ENCODE measurements at places on chromosomes 13 and 19.

GRCh38 chr19:33767898-33768413 lies 28.7 kb upstream of the KCTD15 start:
- H3K4me1 ChIP-seq, result no peaks in the 10 kb centered on the region
- no peak overlapping the region for H3K4me3 ChIP-seq
- peaks cover 45% of the 10 kb centered on the region for H3K27me3 ChIP-seq
- H3K36me3 ChIP-seq, result peaks cover 2% of the 10 kb centered on the region
- DNase-seq, result no peak

DNA sequence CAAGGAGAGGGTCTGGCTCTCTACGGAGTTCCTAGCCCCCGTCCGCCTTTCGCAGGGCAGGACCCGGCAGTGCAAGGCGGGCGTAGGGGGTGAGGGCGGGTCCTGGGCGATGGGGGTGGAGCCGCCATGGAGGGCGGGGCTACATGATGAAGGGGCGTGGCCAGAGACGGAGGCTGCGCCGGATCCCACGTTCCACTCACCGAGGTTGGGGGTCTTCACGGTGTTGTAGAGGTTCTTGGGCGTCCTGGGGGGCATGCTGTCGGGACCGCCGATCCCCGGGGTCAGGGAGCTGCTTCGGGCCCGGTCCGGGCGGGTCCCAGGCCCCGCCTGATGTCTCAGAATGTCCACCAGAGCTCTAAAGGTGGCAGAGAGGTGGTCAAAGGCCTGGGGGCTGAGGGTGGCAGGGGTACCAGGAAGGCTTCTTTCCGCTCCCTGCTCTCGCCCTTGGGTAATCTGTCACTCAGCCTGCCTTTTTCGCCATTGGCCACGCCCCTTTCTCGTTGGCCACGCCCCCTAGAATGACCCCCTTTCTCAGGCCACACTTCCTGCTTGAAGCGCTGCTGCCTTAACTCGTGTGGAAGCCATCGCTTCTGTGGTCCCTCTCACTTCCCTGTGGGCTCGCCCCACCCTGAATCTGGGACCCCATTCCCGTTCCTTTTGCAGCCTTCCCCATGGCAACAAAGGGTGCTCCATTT lies 2.5 kb downstream of the SHISA7 start:
- peak overlapping the region; percentile 76 for H3K4me3 ChIP-seq
- peaks cover 62% of the 10 kb centered on the region for H3K27me3 ChIP-seq
- peaks cover 7% of the 10 kb centered on the region for H3K36me3 ChIP-seq
- H3K4me1 ChIP-seq, result peaks cover 19% of the 10 kb centered on the region

DNA sequence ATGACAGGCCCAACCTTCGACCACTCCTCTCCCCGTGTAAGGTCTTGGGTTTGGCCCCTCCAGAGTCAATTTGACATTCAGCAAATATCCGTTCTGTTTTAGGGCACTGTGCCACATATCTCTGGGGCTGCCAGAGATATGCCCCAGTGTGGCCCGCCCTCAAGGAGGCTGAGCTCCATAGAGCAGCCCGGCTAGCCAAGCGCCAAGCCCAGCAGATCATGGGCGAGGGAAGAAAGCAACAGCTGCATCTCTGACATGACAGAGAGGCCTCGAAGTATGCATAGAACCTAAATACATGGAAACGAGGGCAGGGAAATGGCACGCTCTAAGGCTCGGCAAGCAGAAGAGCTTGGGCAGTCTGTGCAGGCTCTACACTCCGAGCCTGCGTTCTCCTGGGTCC lies 124.5 kb downstream of the USP12 start:
- H3K36me3 ChIP-seq, result peaks cover 2% of the 10 kb centered on the region
- no peak overlapping the region for H3K27ac ChIP-seq
- H3K27me3 ChIP-seq, result peaks cover 12% of the 10 kb centered on the region

DNA sequence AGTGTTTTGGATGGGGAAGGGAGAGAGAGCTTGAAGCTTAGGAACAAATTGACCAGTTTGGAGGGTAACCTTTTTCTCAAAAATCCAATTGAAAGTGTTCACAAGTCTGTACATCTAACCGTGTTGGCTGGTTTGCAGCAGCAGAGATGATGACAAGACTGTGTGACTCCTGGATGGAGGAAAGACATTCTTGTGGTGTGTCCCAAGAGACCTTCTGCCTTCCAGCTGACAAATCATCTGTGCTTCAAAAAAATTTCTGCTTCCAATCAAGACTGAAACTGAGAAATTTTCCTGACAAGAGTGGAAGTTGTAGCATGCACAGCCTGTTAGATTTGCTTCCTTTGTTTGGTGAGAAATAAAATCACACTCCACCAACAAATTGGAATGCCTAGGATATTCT lies 56.2 kb downstream of the LACC1 start:
- H3K36me3 ChIP-seq, result no peaks in the 10 kb centered on the region
- DNase-seq, result no peak
- no peak overlapping the region for H3K4me3 ChIP-seq

DNA sequence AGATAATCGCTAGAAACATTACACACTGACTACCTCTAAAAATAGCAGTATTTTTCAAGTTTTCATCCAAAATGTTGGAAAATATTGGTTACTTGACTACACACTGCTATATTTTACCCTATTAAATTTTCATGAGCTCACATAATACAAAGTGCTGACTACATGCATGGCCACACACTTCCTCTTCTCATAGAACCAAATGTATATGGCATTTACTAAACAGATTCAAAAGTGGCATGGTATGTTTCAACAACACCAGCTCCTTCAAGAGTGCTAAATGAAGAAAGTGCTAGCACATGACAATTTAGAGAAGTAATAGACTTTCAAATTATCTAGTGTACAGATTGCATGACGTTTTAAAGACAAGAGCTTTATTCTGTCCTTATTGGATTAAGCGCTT lies 780.4 kb upstream of the SLITRK6 start:
- no peak for DNase-seq
- H3K27ac ChIP-seq, result no peak overlapping the region
- H3K36me3 ChIP-seq, result no peaks in the 10 kb centered on the region

GRCh38 chr13:69769608-69770007 lies 338.0 kb upstream of the ATXN8OS start:
- no peaks in the 10 kb centered on the region for H3K36me3 ChIP-seq
- H3K4me1 ChIP-seq, result no peaks in the 10 kb centered on the region
- H3K27ac ChIP-seq, result no peak overlapping the region
- DNase-seq, result no peak
- H3K4me3 ChIP-seq, result no peak overlapping the region

DNA sequence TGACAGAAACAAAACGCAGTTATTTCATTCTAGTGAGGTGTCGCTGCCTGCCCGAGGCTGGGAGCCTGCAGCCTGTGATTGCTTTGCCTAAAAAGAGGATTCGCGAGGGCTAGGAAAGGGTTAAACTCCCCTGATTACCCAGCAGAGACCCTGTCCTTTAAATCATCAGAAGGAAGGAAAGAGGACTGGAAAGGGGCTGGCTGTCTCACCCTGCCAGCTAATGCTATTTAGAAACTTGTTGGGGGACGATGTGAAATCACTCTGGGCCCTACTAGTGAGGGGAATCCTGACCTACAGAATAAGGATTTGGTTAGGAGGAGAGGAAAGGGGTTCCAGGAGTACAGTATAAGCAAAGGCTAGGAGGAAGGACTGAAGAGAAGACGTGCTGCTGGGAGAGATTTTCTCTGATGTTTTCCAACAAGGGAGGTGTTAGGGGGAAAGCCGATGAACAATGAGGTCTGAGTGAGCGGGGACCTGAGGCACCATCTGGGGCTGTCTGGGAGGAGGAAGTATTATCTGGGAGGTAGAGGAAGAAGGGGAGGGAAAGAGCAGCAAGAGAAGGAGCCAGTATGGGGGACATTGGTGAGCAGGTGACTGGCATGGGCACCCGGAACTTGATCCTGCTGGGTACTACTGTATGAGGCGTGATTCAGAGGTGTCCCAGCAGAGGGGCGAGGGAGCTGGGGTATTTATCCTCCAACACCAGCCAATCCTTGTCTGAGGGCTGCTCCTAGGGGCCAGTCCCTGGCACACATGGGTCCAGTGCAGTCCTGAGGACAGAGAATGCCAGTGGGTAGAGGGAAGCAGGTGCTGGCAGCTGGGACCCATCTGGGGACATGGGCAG lies 55.7 kb upstream of the PTPRS start:
- no peak overlapping the region for H3K4me3 ChIP-seq
- peaks cover 5% of the 10 kb centered on the region for H3K36me3 ChIP-seq
- no peak for DNase-seq
- H3K27ac ChIP-seq, result no peak overlapping the region

DNA sequence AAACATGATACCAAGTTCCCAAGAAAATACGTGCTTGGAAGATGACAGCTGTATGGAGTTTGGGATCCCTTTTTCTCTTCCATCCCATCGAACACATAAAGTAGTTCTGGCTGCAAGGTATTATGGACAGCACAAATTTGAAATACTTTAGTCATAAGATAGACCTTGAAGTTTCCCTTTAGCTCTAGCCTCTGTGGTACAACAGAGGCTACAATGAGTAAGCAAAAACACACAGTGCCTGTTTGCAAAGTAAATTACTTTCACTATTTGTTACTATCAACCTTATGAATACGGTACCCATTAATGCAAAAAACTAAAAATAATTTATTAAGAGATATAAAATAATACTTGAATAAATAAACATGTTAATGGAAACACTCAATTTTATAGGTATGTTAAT lies 21.0 kb upstream of the LRCH1 start:
- H3K4me3 ChIP-seq, result no peak overlapping the region
- no peaks in the 10 kb centered on the region for H3K36me3 ChIP-seq
- H3K27ac ChIP-seq, result no peak overlapping the region
- peaks cover 2% of the 10 kb centered on the region for H3K4me1 ChIP-seq
- no peak for DNase-seq

DNA sequence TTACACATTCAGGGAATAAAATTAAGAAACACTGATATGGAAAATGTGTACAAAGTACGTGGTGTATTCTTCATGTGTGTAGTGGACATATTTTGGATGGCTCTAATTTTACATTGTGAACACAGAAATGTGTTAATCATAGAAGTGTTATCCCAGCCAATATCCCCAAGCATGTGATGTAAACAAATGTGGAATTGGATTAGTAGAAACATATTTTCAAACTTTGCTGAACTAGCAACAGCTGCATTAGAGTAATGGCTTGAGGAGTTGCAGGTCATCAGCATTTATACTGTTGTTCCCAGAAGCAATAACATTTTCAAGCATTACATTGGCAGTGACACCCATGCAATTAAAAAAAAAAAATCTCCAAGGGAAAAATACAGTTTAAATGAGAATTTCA lies 600.6 kb downstream of the SLITRK1 start:
- no peaks in the 10 kb centered on the region for H3K4me1 ChIP-seq
- H3K4me3 ChIP-seq, result no peak overlapping the region
- no peak for DNase-seq
- H3K27ac ChIP-seq, result no peak overlapping the region
